ENCODE measurements at places on chromosomes 1 and 21.

- no peak for DNase-seq
Observed at GRCh38 chr1:110617116-110617515, 11.0 kb upstream of the KCNA2 start.

GRCh38 chr1:47521034-47521881 lies 83.4 kb downstream of the FOXD2 start:
- DNase-seq, result no peak

GRCh38 chr1:239999170-239999569 lies 92.5 kb upstream of the FMN2 start:
- no peak for DNase-seq

GRCh38 chr1:164767752-164768402 lies 208.9 kb downstream of the PBX1 start:
- DNase-seq, result no peak

GRCh38 chr1:108615544-108615943 lies 45.3 kb downstream of the HENMT1 start:
- no peak for DNase-seq

DNA sequence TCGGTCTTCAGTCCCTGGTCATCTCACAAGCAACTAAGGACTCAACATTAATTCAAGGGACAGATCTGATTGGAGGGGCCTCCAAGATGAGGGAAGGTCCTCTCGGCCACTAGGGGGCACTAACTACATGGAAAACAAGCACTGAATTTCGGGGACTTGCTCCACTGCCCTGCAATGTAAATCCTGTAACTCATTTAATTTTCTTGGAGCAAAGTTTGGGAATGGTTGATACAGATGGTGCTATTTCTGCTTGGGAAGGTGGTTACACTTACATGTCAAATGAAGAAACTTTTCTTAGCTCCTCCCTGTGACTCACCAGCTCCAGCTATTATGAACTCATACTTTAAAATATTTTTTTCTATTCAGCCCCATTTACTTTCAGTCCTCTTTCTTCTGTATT lies 97.4 kb upstream of the KCNJ15 start:
- peak; percentile 84 for DNase-seq

DNA sequence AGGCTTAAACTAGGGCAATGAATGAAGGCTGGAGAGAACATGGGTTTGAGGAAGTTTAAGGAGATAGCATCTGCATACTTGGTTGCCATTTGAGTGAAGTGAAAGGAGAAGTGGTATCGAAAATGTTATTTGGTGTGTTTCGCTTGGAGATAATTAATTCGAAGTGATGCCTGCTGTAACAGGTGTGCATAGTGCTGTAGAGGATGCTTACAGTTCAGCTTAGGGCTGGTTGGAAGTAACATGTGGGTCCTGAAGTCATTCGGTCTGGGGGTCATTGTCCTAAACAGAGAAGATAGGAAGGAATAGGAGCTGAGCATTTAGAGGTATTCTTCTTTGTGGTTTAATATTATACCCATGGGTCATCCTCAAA lies 301 bp upstream of the NUDT17 start:
- DNase-seq, result no peak

DNA sequence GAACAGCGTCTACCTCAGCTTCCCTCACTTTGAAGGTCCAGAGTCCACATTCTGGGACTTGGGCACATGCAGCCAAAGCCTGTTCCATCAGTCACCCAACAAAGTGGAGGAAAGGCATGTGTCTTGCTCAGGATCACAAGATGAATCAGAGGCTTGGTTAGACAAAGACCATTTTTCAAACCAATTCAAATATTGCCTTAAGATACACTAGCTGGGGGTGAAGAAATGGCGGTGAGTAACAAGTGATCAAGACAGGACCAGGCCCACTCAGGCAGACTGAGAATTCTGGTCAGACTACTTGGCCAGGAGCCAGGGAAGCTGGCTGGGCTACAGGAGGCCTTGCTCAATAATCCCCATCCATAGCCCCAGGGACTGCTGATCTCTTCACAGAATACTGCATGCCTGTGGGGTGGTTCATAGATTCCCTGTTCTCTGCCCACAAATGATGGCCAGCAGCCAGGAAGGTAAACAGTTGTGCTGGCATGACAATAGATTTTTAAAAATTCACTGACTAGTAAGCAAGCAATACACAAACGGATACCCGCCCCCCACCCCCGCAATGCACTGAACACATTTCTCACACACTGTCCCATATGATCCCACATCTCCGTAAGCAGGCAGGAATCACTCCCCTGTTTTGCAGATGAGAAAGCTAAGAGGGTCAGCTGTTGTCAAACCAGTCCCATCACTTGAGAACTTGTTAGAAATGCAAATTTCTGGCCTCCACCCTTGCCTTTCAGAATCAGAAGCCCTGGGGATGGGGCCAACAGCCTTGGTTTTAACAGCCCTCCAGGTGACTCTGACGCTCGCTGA lies 27.2 kb downstream of the ERI3 start:
- peak; percentile 65 for DNase-seq

- peak; percentile 76 for DNase-seq
Observed at GRCh38 chr1:197775282-197776262, at the start of gene DENND1B. DENND1B (minus strand) TSS chr1:197775480; CDS start chr1:197775155, 325 bp downstream.

- DNase-seq, result no peak
Observed at GRCh38 chr1:204651843-204652421, 33.6 kb downstream of the LRRN2 start.

Data from tongue (tissue), 3 donors.